Breast epithelium (tissue), 4 donors: ENCODE measurements at places on chromosomes 11 and 22. TPM values are rescaled to one million over a fixed set of nuclear protein-coding genes. Genes with fewer than 3 reads are reported as not detected.
A peak's percentile ranks its signal among the peaks of the same experiment; 100 is the strongest.

DNA sequence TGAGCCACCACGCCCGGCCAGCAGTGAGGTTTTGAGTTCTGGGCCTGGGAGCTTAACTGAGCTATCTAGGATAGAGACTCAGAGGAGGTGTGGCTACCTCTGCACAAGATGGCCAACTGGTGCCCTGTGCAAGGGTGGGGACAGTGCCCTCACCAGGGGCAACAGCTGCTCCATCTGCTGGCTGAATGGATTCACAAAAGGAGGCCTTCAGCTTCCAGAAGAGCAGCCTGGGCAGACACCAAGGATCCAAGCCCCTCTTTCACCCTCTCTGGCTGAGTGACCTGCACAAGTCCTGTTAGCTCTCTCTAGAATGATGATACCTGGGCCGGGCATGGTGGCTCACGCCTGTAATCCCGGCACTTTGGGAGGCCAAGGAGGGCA is 33.5 kb upstream of the BAIAP2L2 start:
- DNase-seq: no peak

DNA sequence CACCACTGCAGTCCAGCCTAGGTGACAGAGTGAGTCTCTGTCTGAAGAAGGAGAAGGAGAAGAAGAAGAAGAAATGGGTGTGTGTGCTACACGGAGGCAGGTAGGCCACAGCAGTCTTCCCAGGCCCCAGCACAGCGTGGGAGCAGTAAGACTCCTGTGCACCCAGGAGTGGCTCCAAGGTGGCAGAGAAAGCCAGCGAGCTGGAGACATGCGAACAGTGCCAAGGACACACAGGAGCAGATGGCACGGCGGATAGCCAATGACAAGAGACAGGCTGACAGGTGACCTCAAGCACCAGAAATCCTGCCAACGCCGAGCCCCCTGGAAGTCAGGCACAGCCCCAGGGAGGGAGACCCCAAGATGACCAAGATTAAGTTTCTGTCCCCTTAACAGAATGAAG is 9.0 kb upstream of the SCGB1A1 start:
- DNase-seq: no peak

DNA sequence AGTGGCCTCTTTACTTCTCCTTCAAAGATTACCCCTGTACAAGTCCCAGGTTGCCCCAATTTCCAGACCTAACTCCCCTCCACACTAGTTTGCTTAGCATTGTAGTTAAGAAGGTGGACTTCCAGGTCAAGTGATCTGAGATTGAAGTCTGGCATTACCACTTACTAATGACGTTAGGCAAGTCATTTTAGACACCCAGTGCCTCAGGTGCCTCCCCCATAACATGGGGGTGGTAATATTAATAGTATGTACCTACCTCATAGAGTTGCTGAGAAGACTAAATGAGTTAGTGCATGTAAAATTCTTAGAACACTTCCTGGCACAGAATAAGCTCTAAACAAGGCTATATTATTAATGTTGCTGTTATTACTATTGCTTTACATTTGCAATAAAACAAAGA is 93.4 kb downstream of the SPON1 start:
- no peak for DNase-seq

- no peak for DNase-seq
Observed at GRCh38 chr11:67577951-67578350, 5.7 kb upstream of the GSTP1 start.

SLC6A5 gene
- total RNA-seq: not detected

MSANTD4 gene
- 29.0 TPM for total RNA-seq

- no peak for DNase-seq
Observed at GRCh38 chr11:73280626-73281025, 8.5 kb downstream of the P2RY6 start.

ARHGAP42 gene
- 14.6 TPM for total RNA-seq

DNA sequence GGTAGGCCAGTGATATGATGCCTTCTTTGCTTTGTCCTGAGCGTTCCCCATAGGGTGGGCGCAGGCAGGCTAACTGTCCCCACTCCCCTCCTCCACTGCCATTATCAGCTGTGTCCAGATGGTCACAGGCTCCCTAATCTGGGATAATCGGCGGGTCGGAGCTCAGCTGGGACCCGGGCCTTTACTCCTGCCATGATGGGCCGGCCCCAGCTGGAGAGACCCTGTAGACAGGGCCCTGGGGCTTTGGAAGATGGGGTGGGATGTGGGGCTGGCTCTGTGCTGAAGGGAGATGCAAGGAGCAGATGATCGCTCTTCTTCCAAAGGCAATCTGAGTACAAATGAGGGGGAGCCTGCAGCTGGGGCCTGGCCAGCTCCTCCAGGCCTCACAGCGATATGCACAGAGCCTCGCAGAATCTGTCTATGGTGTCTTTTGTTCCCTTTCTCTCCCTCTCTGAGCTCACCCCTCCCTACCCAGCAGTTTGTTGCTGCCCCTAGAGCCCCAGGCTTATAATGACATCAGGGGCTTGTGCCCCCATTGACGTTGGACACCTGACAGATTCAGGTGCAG is 11.9 kb downstream of the KLHL35 start:
- DNase-seq: no peak

DNA sequence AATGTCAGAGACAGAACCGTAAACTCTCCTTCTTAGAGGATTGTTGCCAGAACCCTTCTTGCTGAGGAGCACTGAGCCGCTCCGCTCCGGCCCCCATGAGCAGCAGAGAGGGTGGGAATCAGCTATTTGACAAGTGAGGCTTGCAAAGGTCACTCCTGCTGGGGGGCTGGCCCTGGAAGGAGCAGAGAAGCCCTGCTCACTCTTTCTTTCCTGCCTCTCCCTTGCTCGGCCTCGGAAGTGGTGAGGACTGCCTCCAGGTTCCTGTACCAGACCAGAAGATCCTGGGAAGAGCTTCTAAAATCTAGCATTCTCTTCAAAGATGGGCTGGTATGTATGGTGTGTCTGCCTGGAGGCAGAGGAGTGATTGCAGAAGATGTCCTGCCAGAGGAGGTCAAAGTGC is 168.6 kb upstream of the NECTIN1 start:
- no peak for DNase-seq

DNA sequence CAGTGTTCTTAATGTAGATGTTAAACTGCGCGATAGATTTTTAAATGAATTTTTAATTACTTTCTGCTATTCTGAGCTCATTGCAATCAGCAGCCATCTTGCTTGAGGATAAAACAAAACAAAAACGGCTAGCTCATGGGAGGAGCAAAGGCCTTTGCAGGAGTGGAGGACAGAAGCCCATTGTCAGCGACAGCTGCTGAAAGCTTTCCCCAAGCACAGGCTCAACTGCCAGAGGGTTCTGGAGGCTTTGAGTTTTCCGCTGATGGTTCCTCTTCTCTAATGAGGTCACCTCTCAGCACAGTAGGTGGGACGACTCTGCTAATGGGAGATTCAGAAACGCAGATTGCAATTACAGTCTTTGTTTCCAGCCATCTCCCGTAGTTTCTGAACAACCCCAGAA is 167.1 kb upstream of the TTC12 start:
- DNase-seq: no peak

- no peak for DNase-seq
Observed at GRCh38 chr11:66409226-66409625, 11.6 kb upstream of the NPAS4 start.

- DNase-seq: no peak
Observed at GRCh38 chr11:68583041-68583446, 101.3 kb upstream of the GAL start.

PDE2A gene
- 67.0 TPM for total RNA-seq

DNA sequence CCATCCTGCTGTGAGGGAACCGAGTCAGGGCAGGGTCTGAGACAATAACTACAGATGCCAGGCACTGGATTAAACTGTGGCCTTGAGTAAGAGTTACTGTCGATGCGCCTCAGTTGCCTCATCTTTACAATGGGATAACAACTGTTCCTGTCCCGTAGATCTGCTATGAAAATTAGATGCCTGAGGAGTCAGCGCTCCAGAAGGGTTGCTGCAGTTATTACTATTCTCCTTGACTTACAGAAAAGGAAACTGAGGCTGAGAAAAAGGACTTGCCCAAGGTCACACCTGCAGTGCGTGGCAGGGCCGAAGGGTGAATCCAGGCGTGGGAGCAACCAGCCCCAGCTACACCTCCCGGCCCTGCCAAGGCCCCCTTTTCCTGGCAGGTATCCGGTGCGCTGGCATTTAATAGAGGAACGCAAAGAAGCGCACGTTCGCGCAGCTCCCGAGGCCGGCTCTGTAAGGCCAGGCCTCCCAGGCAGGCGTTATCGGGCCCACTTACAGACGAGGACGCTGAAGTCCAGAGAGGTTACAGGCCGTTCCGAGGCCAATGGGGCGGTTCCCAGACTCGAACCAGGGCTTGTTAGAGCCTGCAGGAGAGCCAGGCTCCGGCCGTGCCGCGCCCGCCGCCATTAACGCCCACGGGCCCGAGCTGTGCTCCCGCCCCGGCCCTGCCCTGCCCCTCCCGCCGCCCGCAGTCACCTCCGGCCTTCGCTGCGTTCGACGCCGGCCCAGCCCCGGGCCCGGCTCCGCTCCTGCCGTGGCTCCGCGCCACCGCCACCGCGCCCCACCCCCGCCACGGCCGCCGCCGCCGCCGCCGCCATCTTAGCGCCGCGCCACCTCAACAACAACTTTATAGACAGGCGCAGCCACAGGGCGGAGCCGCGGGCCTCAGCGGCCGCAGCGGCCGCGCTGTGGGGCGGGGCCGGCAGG is at the start of gene C11orf68:
Gene C11orf68, minus strand, starts transcription at position 852 of the 930 bp plus-strand sequence. Its CDS starts 31 bp downstream, at position 821.
- no peak for DNase-seq

ELMOD1 gene
- not detected for total RNA-seq

GRCh38 chr22:35746946-35747703 is 29.5 kb downstream of the APOL5 start:
- DNase-seq: no peak

CDC45 gene
- not detected for total RNA-seq

DNA sequence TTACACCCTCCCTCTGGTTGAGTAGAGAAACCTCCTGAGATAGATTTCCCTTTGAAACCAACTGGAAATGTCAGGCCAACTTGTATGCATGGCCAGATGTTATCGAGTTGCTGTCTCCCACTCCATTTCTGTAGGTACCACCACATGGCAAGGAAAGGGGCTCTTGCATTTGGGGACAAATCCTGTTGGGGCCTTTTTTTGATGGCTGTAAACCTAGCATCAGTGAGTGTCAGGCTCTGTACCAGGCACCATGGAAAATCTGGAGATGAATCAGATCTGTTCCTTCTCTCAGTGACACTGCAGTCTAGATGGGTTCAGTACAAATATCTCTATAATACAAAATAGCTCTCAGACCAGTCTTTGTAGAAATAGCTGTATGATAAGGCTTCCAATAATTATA is 58.4 kb downstream of the TRAF6 start:
- no peak for DNase-seq

DNA sequence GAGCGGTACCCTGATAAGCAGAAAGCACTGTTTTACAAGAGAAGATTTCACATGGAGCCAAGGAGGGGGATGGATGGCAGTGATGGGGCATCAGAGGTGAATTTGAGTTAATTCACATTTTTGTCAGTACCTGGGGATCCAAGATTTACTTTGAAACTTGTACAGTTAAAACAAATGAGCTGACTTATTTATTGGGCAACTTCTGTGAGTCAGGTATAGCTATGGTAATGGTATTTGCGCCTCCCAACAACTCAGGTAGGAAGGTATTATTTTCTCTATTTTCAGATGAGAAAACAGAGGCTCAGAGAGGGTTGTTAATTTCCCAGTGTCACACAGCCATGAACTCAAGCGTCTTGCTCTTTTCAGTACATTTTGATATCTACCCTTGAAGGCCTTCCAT is 83.6 kb downstream of the PRR5L start:
- no peak for DNase-seq

GRCh38 chr11:60919320-60919719 is 4.9 kb upstream of the TMEM132A start:
- no peak for DNase-seq

- DNase-seq: no peak
Observed at GRCh38 chr11:37718431-37718999, 1120.5 kb upstream of the RAG2 start.

- no peak for DNase-seq
Observed at GRCh38 chr11:97943493-97943892, 1077.3 kb upstream of the CNTN5 start.

- DNase-seq: no peak
Observed at GRCh38 chr11:769887-770641, 7.2 kb downstream of the GATD1 start.

GRCh38 chr11:67572747-67573419 is 10.7 kb upstream of the GSTP1 start:
- DNase-seq: peak; percentile 54

ANKK1 gene
- total RNA-seq: 1.4 TPM

DNA sequence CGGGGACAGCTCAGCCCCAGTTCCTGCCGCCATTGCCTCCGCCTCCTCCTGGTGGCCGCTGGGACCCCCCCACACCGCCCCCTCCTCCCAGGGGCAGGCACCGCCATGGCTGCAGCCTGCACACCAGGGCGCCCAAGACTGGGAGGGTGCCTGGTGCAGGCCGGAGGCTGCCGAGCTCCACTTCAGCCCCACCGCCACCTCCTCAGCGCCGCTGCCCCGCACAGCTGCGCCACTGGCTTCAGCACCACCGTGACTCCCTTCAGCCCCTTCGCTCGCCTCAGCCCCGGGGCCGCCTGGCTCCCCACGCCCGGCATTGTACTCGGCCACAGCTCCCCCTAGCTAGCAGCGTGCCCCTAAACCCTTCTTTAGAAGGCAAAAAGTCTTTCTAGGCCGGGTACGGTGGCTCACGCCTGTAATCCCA is 131.1 kb downstream of the CRYBB2 start:
- peak; percentile 33 for DNase-seq

OR8U1 gene
- not detected for total RNA-seq

KRTAP5-6 gene
- not detected for total RNA-seq

DNA sequence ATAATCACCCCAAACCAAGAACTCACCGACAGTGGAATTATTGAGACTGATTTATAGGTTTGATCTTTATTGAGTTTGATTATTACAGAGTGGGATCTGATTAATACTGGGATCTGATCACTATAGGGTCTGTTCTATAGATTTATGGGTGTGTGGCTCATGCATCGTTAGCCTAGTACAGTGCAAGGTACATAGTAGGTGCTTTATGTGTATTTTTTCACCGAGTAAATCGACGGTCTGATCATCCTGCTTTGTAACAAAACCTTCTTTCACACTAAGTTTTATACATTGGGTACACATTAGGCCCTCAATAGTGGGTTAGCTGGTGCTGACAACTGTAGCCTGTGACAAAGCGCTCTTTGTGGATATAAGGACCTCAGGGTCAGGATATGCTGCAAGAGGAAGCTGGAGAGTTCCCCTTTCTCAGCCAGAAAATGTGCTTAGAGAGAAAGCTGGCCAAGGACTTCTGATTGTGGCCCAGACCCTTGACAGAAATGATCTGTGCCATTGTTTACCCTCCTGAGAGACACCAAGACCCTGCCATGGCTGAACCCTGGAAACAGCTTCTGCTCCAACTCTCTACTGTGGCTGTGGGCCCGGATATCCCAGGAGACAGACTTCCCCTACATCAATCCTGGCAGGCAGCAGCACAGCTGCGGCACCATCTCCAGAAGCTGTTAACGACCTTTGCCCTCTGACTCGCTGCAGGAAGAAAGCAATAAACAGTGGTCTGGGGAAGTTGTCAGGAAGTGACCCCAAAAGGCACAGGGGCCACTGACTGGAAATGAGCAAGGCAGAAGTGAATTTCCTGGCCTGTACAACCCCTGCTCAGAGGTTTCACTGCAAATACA is 16.1 kb upstream of the TPP1 start:
- no peak for DNase-seq

XNDC1N gene
- total RNA-seq: 12.8 TPM
